ENCODE measurements at places on chromosomes 12 and 14. TPM values are rescaled to one million over a fixed set of nuclear protein-coding genes. Genes with fewer than 3 reads are reported as not detected.

DNA sequence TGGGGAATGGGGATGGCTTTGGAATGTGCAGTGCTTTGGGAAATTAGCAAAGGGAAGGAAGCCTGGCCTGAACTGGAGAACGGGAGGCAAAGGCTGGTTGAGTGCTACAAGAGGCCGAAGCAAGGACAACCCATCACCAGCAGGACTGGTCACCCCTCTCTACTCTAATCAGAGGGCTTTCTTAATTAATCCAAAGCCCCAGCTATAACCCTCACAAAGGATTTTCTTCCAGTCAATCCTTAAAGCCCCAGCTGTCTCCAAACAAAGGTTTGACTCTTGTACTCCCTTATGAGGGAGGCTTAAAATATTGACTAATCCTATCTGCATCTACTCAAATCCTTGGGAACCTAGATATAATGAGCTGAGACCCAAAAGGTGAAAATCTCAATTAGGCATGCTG lies 256.3 kb downstream of the NTF3 start:
- DNase-seq = no peak

- DNase-seq = no peak
Observed at GRCh38 chr12:75706786-75707605, 195.6 kb upstream of the KRR1 start.

The BMAL2 gene
- 16.2 TPM for total RNA-seq

The KRT6A gene
- not detected for total RNA-seq

DNA sequence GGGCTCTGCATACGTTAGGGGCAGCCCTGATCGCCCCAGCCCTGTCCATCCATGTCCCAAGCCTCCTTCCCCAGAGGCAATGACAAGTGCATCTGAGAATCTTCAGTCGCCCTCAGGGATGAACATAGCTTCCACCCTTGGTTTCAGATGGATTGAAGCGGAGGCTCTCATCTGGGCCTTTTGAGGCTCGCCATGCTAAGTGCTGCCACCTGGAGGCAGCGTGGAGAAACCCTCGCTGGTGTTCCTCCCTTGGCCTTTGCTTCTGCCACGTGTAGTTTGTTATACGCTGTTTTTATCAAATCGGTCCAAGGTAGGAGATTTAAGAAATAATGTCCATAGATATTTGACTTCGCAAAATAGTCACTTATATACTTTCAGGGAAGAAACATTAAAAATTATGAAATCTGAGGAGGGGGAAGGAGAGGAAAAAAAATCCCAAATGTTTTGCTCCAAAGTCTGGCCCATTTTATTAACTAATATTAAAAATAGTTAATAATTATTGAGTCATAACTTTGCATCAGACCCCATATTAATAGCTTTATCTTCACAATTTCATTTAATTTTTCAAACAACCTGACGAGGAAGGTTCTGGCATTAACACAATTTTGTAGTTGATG lies 28.8 kb upstream of the LRRC10 start:
- peak; percentile 74 for DNase-seq

- DNase-seq = no peak
Observed at GRCh38 chr12:101733166-101733565, 6.1 kb downstream of the SYCP3 start.

The PDZRN4 gene
- not detected for total RNA-seq

- DNase-seq = no peak
Observed at GRCh38 chr14:44741431-44741830, 220.3 kb downstream of the KLHL28 start.

The G2E3 gene
- 63.1 TPM for total RNA-seq

GRCh38 chr14:100193417-100194357 lies 34.2 kb upstream of the DEGS2 start:
- no peak for DNase-seq

DNA sequence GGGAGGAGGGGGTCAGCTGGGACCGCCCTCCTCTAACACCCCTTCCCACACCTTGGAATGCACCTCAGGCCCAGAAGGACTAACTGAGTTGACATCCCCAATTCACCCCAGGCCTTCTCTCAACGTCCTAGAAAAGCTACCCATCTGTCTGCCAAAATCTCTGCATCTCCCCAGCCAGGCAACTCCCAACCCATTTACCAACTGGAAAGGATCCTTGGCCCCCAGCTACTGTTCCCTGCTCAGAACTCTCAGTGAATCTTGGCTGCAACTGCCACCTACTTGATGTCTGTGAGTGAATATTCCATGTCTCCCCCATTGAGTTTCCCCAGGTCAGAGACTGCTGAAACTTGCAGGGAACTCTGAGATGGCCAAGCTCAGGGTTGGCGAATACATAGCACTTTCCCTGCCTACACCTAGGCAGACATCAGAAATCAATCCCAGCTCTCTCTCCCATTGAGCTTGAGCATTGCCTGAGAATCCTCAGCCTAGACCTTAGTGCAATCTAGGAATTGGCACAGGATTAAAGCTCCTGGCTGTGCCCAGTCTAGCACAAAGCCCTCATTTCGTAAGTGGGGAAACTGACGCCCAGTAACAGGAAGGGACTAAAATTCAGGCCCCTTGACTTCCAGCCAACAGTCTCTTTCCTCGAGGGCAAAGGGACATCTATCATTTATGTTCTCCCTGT lies 71.9 kb upstream of the NCOR2 start:
- no peak for DNase-seq
